ENCODE measurements at places on chromosomes 6 and 20.

DNA sequence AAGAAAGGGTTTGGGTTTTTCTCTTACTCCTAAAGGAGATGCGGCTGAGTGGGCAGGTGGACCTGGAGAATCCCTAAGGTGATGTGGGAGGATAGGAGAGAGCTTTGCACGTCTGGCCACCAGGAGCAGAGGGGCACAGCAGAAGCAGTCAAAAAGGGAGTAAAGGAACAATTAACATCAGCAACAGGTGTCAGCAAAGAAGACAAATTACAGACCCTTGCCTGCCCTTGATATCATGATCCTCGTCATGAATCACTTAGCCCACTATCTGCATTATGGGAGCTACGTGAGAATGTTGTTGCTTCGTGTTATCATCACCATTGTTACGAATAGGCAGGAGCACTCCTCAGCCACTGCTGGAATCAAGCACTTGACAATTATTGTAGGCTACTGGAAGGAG is 25.5 kb upstream of the ARG1 start:
- DNase-seq, result no peak

GRCh38 chr6:24493945-24494820 is 586 bp upstream of the ALDH5A1 start:
- DNase-seq, result no peak

DNA sequence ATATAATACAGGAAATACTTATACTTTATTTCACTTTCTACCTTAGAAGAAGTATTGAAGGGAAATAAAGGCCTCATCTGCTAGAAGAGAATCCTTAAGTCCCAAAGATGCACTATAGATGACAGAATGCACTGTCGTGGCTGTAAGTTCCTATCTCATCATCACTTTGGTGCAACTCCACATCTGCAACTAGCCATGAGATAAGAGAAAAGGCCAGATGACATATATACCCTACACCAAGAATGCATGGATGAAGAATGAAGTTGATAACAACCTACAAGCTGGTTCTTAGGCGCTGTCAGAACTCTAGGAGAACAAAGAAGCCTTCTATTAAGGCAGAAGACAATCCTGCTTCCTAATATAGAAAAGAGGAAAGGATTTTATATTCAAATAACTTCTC is 11.6 kb upstream of the PLN start:
- no peak for DNase-seq

DNA sequence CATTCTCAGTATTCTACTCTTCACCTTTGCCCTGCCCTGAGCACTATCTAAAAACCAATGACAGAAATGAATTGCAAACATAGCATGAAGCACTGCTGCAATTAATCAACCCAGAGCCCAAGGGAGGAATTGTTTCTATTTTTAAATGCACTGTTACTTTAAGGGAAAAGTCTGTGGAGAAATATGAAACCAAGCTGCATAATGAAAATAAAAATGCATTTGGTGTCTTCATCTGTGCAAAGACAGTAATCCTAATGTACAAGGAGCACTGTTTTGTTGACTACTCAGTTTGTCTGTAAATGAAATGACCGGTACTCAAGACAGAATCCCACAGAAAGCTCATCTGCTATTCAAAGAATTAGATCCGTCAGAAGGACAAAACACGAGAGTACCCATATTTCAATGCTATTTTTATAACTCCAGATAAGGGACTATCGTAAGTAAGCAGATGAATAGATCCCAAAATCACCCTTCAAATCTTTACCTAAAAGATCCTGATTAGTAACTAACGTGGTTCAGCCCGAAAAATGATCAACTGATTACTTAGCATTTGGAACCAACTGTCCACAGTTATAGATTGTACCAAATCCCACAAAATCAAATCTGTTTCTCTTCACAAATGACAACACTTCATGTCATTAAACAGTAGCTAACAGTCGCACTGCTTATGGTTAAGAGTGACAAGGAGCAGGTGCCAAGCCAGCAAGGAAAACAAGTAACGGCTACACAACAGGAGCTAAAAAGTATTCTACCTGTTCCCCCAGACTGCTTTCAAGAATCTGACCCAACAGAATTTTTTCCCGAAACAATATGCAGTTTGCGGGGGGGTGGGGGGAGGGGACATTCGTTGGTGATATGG is 2.4 kb downstream of the KIF13A start:
- no peak for DNase-seq
